ENCODE measurements at places on chromosomes 2 and 18.

GRCh38 chr2:206231669-206232286 lies 42.7 kb upstream of the ZDBF2 start:
- DNase-seq, result no peak

GRCh38 chr2:72931280-72931910 lies 14.1 kb downstream of the EMX1 start:
- no peak for DNase-seq

GRCh38 chr2:118929059-118929458 lies 12.9 kb upstream of the MARCO start:
- no peak for DNase-seq

DNA sequence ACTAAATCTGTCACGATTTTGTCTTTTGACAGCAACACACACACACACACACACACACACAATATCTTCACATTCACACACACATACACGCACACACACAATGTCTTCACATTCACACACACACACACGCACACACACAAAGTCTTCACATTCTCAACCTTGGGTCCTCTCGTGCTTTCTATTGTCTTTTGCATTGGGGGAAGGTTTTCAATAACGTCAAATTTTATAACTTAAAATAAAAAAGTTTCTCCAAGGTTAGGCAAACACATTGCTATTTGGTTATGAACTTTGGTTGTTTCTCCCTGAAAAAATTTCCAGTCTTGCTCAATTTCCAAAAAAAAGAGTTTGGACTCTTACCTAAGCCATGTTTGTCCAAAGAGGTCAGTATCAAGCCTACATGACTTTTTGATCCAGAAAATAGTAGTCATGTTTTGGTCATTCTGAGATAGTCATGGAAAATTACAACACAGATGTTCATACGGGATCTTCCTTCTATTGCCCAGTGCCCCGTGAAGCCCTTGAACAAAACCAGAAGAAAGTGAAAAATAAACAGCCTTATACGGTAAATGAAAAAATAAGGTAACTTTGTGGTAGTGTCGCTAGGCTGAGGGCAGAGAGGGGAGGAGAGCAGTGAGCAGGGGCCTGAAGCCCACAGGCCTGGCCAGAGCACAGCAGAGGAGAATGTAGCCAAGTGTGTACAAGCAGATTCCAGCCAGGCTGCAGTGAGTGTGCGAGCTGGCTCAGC lies 542.8 kb upstream of the ID2 start:
- peak; percentile 25 for DNase-seq

DNA sequence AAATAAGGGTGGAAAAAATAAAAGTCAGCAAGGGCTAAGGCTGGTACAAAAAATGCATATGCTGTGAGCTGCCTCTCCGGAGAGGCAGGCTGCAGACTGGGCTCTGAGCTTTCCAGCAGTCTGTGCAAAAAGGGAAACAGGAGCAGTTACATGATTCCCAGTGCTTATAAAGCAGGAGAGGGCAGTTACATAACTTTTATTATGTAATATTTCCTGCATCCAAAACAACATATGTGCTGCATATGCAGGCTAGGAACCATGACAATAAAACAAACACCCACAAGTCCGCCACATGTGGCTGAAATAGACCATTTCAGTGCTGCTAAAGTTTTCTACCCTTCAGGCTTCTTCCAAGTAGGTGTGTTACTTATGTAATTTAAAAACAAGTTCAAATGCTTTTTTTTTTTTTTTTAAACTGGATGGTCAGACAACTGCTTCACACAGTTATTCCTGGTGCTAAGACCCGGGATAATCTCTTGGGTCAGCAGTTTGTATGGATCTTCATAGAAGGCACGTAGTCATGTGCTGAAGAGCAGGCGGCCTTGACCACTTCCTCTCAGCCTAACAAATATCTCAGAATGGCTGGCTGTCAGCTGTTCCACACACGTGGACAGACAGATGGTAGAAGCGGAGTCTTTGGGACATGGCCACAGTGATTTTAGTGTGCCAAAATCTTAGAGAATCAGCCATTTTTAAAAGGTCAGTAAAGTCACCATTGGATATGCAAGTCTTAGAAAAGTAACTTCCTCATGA lies 43.5 kb downstream of the ARMC9 start:
- peak; percentile 34 for DNase-seq

- DNase-seq, result peak; percentile 7
These were observed 1.3 kb downstream of the CERS6 start for GRCh38 chr2:168457190-168457895.

GRCh38 chr2:67416136-67416535 lies 19.0 kb downstream of the ETAA1 start:
- DNase-seq, result no peak

DNA sequence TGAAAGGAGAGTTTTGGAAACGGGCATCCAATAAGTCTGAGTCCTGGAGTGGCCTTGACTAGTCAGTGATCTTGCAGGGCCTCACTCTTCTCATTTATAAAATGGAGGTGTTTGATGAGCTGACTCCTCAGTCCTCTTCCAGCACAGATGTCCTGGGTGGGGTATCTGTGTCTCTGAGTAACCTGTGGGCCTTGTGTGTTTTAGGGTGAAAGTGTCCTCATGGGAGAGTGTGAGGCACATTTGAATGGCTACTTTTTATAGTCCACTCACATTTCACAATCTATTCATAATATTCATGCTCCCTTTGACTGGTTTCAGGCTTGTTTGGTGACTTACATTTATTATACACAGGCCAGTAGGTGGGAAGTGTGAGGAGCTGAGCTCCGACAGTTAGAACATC lies 106.4 kb upstream of the CELF4 start:
- no peak for DNase-seq

DNA sequence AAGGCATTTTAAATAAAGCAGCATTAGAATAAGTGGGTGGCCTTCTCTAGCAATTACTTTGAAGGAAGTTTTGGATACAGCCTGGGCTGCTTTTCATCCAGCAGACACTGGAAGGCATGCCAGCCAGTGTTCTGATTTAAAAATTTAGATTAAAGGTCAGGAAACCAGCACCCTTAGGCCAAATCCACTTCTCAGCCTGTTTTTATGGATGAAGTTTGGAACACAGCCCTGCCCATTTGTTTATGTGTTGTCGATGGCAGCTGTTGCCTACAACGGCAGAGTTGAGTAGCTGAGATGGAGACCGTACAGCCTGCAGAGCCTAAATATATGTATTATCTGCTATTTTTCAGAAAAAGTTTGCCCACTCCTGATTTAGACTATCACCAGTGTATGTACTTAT lies 313.6 kb upstream of the ACVR2A start:
- no peak for DNase-seq

DNA sequence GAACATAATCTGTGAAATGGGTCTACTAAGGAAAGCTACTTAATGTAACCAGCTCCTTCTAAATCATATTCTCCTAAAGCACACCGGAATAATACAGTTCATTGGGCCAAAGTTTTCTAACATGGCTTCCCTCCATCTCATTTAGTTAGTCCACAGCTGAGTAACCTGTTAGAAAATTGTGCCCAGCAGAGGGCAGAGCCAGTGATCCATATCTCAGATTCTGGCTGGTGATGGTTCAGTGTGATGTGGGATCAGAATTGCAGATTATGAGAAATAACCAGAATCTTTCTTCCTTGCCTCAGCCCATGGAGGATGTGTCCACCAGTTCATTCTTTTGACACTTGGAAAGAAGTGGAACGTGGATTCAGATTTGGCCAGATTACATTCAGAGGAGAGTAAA lies 9.4 kb upstream of the CTLA4 start:
- DNase-seq, result no peak

GRCh38 chr2:61471905-61472805 lies 1.3 kb upstream of the USP34 start:
- peak; percentile 21 for DNase-seq

DNA sequence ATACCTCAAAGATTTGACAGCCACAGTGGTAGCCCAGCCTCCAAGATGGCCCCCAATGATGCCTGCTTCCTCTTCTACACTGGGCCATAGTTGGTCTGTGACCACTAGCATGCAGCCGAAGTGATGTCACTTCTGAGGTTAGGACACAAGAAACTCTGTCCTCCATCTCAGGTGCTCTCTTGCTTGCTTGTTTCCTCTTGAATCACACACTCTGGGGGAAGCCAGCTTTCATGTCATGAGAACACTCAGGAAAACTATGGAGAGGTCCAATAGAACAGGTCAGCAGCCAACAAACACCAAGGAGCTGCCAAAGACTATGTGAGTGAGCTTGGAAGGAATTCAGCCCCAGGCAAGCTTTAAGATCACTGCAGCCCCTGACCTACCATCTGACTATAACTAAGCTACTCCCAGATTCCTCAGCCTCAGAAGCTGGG lies 3.3 kb upstream of the ADAM17 start:
- no peak for DNase-seq

DNA sequence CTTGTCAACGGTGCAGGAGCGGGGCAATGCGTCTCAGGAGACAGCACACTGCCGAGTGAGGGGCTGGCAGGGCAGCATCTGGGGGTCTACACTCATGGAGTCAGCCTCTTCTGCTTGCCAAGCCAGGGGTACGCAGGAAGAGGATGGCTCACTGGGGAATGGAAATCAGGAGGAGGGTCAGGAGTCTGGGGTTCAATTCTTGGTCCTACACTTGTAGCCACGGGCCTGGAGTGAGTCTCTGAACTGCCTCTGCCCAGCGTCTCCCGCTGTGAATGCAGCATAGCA lies 70.0 kb downstream of the CAPN13 start:
- DNase-seq, result no peak

- no peak for DNase-seq
These were observed 229.2 kb downstream of the EN1 start for GRCh38 chr2:118618279-118618678.

DNA sequence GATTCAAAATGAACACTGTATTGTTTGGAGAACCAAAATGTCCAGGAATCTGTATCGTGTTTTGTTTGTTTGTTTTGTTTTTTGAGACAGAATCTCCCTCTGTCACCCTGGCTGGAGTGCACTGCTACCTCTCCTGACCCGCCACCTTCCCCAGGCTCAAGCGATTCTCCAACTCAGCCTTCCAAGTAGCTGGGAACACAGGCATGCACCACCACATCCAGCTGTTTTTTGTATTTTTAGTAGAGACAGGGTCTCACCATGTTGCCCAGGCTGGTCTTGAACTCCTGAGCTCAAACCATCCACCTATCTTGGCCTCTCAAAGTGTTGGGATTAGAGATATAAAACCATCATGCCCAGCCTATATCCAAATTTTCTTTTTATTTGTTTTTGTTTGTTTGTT lies 74.6 kb downstream of the KYNU start:
- DNase-seq, result no peak

DNA sequence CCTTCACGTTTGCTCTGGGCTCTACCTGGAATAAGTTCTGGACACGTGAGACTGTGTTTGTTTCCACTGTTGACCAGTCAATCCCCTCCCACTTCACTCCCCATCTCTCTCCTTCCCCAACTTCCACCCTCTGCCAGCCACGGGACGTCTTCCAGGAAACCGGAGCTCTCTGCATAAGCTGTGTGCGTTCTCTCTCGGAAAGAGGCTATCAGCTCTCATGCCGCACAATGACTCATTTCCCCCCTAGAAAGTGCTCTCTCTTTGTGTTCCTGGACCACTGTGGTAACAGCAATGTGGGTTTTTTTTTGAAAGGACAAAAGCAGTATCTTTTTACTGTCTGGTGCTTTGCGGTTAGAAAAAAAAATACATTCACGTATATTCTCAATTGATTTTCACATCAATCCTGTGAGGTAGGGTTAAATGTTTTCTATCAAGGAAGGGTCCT lies 10.2 kb downstream of the PROKR1 start:
- no peak for DNase-seq

- peak; percentile 93 for DNase-seq
These were observed 159.2 kb downstream of the GALNT3 start for GRCh38 chr2:165634855-165635254.

All from Ammon's horn (tissue), 1 donor.